CD14-positive monocyte (primary cell): ENCODE measurements at places on chromosomes 5 and 9.

DNA sequence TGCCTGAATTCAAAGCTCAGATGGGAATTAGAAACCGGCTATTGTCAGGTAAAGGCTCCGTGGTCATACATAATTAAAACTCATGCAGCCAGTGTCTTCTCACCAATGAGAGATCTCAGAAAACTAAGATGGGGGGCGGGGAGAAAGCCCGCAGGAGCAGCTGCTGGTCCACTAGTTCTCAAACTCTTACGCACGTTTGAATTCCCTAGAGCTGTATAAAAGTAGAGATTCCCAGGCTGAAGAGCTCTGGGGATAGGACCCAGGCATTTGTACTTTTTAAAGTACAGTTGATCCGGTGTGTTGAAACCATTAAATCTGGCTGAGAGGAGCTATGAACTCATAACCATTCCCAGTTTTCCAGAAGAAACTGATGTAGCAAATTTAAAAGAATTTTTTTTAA is 68.5 kb downstream of the FRMD3 start:
- DNase-seq = no peak

GRCh38 chr5:102596113-102596512 is 97.3 kb upstream of the SLCO6A1 start:
- DNase-seq = no peak

GRCh38 chr5:160643616-160644240 is 208.3 kb downstream of the ATP10B start:
- DNase-seq = peak; percentile 72

DNA sequence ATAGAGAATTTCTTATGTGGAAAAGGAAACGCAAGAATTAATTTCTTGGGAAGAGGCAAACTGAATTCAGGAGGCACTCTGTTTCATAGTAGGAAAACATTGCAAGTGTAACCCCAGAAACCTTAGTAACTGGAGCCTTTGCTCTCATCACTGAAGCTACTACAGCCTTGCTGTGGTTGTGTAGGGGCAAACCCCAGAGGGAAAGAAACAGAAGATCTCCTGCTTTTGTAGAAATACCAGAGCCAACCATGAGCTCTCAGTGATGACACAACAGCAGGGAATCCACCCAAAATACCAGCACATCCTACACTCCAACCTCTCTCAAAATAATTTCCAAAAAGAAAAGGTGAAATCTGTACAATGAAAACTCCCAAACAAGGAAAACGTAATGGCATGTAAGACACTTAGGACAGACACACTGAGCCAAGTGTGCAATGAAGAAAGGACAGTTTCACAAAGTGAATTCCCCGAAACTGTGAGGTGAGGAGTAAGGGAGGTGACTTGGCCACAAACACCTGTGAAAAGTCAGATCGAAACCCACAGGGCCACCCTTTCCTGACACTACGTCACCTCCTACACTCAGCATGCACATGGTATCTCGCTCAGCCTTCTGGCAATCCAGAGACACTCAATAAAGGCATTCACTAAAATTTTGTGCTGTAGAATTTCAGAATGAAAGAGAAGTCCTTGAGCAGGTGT is 8.5 kb upstream of the ACSL6 start:
- DNase-seq = no peak

- DNase-seq = peak; percentile 29
Observed at GRCh38 chr5:148465381-148466235, 81.8 kb downstream of the FBXO38 start.

GRCh38 chr5:10106806-10107205 is 142.9 kb downstream of the ATPSCKMT start:
- DNase-seq = no peak

GRCh38 chr5:173020154-173020581 is 36.0 kb upstream of the CREBRF start:
- no peak for DNase-seq

DNA sequence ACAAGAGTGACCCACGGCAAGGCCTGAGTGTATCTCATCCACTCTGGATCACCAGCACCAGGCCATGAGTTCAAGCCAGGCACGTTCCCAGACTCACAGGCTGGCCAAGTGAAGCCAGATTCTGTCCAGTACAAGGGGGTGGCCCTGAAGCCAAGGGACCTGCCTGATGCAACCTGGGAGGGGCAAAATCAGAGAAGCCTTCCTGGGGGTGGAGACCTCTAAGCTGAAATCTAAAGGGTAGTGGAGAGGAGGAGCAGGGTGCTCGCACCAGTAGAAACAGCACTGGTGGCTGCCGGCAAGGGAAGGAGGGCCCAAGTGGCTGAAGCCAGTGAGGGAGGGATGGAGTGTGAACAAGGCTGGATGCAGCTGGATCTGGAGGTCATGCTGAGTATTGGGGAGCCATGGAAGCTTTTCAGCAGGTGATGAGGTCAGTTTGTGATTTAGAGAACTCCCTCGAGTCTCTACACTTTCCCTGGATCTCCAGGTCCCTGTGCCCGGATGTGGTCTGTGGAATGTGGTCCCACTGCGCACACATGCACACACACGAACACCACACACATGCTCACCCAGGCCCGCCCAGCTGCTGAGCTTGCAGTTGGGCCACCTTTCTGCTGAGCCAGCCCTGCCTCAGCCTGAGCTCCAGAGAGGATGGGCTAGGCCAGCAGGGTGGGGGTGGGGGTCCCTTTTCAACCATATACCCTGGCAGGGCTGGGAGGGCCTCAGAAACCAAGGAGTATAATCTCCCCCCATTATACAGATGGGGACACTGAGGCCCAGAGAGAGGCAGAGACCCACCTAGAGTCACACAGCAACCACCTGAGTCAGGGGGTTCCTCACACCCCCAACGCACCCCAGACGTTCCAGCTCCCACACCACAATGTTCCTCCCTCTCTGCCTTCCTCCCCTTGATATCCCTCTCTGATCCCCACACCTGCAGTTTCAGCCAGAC is 1.6 kb downstream of the PIP5KL1 start:
- DNase-seq = no peak

DNA sequence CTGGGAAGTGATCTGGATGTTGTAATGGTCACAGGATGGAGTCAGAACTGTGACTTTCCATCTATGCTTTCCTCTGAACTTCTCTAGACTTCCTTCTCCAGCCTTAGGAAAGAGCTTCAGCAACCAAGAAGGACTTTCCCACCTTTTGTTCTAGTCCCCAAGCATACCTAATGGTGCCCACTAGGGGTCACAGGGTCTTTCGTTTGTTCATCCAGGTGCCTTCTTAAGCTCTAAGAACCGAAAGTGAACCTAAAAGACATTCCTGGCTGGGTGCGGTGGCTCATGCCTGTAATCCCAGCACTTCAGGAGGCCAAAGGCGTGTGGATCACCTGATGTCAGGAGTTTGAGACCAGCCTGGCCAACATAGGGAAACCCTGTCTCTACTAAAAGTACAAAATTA is 1.8 kb upstream of the WNT8A start:
- no peak for DNase-seq

- no peak for DNase-seq
Observed at GRCh38 chr9:133717113-133718031, 20.8 kb downstream of the SARDH start.

- DNase-seq = no peak
Observed at GRCh38 chr5:129912601-129913255, 8.5 kb downstream of the CHSY3 start.

DNA sequence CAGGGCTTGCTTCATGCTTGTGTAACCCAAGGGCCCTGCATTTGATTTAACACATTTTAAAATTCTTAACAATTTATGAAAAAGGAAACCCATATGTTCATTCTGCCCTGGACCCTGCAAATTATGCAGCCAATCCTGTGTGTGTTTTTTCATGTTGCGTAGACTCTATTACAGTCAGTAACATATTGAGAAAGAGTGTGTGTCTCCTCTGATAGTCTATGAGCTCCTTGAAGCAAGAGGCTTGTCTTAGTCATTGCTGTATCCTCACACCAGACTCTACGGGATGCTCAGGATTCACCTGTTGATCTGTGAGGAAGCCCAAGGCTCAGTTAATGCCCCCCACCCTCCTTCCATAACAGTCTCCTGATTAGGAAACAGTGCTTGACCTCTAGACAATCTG is 177.3 kb upstream of the DMAC1 start:
- peak; percentile 20 for DNase-seq

GRCh38 chr9:135085830-135086546 is 1.5 kb upstream of the OLFM1 start:
- peak; percentile 8 for DNase-seq

DNA sequence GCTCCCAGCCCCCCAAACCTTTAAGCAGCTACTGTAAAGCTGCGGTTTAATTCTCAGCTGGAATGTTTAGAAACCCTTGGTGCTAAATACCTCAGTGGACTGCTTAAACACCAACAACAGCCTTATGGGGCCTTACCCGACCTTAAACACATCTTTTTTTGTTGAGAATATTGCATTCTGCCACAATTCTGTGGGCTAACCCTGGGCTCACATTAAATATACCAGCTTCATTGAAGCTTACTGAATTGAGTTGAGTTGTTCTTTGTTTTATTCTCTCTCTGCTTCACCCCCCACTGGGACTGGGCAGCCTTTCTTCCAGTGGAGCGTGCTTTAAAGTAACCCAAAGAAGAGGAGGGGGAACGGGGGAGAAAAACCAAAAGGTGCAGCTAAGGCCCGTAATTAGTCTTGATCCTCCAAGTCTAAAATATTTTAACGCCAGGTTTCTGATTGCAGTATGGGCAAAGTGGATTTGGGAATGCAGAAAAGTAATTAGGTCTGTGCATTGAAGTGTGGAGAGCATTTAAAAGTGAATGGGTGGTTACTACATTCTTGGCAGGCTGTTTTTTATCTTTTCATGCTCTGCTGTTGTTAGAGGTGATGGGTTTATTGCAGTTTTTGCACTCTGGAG is 281.2 kb downstream of the NR2F1-AS1 start:
- no peak for DNase-seq

DNA sequence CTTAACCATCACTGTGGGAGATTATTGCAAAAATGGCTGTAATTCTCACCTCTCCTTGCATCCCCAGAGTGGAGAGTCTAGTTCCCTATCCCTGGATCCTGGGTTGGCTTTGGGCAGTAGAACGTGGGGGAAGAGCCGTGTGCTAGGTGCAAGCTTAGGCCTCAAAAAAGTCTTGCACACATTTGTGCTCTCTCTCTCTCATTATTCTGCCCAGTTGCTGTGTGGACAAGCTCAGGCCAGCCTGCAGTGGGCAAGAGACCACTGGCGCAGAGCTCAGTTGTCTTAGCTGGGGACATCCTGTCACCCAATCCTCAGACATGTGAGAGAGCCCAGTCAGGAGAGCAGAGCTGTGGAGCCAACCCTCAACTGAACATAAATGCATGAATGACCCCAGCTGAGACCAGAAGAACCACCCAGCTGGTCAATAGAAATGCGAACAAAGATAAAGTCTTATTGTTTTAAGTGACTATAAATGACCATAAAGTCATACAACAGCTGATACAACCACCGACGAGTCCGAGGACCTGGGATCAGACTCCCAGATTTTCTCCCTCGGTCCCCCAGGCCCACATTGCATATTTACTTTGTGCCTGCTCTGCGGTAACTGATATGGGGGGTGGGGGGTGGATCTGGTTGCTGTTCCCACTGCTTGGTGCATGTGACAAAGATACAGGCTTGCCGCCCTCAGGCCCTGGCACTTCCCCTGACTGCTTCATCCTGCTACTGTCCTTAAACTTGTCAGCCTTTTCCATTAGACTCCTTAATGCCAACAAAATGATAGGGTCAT is 166.4 kb upstream of the MVB12B start:
- no peak for DNase-seq

DNA sequence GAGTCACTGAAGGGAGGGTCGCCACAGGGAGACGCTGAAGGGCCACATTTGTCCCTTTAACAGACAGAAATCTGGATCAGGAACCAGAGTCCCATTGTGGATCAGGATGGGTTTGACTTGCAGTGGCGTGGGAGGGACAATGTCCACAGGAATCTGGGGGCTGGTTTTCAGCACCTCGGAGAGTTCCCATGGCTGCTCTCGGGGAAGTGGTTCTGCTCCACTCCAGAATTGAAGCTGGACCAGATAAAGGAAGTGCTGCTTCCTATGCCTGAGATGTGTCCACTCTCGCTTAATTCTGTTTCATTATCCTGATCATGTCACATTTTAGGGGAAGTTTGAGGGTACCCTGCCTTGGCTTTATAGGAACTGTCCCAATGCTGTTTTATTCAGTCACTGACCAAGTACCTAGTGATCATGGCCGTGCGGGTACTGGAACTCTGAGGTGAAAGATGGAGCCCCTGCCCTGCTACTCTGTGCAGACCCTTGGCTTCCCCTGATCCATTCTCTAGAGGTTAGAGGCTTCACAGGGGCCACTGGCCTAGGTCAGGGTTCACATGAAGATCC is 28.7 kb downstream of the ENHO start:
- peak; percentile 12 for DNase-seq

GRCh38 chr9:99445920-99446319 is 223.8 kb downstream of the SEC61B start:
- DNase-seq = no peak
